Muscle of back (tissue), 13 donors: ENCODE measurements at places on chromosomes 2 and 18. TPM values are rescaled to one million over a fixed set of nuclear protein-coding genes. Genes with fewer than 3 reads are reported as not detected.
A peak's percentile ranks its signal among the peaks of the same experiment; 100 is the strongest.

DNA sequence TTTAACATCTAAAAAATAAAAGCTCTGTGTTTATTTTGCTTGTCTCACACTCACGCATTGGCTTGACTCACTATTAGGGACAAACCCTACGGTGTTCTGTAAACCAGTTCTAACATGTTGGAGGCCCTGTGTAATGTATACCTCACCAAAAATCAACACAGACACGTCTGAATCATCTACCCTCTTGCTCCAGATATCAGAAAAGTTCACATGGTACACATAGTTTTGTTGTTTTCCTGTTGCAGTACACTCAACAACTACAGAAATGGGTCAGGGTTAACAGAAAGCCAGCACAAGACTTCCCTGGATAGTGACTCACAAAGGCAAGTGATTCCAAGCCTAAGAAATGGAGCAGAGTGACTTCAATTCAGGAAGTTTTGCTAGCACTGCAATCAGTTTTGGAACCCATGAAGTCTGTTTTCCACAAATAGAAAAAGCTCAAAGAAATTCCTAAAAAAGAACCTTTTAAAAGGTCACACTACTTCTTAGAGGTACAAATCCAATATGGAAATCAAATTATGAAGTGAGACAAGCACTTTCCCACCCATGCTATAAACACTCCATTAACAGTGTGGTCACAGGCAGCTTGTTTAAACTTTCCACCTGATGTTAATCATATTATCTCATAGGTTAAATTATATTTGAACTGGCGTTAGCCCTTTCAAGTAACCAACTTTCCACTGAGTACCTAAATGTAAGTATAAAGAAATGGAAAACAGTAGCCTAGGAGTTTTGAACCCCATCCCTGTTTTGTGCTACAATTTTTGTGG, 87.4 kb downstream of the GAREM1 start:
- DNase-seq = peak; percentile 56

The AMMECR1L gene
- polyA plus RNA-seq = 12.8 TPM

DNA sequence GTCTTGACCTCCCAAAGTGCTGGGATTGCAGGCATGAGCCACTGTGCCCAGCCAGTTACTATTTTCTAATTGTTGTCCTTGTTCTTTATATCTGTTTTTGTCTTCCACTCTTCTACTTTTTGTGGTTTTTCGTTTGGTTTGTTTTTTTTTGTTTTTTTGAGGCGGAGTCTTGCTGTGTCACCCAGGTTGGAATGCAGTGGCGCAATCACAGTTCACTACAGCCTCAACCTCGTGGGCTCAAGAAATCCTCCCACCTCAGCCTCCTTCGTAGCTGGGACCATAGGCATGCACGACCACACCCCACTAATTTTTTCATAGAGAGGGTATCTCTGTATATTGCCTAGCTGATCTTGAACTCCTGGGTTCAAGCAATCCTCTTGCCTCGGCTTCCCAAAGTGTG, 100.7 kb downstream of the EHBP1 start:
- no peak for DNase-seq

- no peak for DNase-seq
Observed at GRCh38 chr2:234419726-234420125, 77.2 kb downstream of the ARL4C start.

The RAB6C gene
- polyA plus RNA-seq = 0.33 TPM

The SLC5A7 gene
- polyA plus RNA-seq = 0.38 TPM

- DNase-seq = no peak
Observed at GRCh38 chr18:71583252-71583651, 960.9 kb downstream of the CBLN2 start.

The DSG4 gene
- not detected for polyA plus RNA-seq

- DNase-seq = no peak
Observed at GRCh38 chr2:213238753-213239495, 45.3 kb upstream of the SPAG16 start.
